Urinary bladder (tissue), 4 donors: ENCODE measurements at places on chromosomes 13 and 19. TPM values are rescaled to one million over a fixed set of nuclear protein-coding genes. Genes with fewer than 3 reads are reported as not detected.

Gene PLK5
- total RNA-seq: 0.37 TPM

Gene HCST
- 6.7 TPM for total RNA-seq

Gene NHLRC3
- total RNA-seq: 70.3 TPM

Gene PGLYRP1
- not detected for total RNA-seq

DNA sequence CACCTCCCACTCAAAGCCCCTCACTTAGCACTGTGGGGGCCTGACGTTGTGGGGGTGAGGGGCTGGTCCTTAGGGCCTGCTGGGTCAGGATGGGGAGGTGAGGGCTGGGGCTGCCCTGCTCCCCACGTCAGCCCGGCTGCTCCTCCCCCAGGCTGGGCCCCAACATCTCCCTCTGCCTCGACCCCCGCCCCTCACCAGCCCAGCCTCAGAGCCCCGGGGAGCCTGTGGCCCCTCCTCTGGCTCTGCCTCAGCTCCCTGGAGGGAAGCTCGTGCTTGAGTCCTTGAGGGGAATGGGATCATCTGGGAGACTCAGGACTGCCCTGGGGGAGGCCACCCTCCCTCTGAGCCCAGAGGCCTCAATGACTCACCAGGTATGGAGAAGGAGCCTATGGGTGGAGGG is 6.8 kb downstream of the LILRA4 start:
- no peak for DNase-seq

DNA sequence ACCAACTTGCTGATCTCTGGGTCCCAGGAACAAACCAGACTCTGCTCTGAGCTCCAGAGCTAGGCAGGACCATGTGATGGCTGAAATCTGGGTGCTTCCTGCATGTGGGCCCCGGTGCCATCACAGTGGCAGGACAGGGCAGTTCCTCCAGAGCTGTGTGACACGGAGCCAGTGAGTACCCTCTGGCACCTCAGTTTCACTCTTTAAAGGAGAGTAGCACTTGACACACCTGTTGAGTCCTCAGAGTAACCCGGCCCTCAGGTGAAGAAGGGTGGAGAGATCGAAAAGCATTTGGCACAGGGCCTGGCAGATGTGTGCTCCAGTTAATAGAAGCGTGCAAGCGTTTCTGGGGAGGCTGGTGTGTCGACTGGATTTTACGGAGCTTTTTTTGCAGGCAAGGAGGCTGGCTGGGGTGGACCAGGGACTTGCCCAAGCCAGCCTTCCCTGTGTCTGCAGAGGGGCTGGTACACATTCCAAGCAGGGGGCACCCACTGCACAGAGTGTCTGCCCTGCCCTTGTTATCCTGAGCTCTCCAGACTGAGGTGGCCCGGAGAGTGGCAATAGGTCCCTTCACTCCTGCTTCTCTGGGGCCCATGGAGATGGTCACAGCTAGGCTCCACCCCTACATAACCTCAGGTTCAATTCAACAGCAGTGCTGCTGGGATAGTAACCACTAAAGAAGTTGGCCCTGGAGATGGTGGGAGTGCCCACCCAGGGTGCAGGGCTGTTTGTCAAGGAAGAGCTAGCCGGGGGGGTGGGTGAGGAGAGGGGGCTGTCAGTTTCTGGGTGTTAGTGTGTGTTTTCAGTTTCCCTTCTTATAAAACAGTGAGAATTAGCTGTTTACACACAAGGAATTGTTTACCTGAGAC is 8.3 kb downstream of the RPS19 start:
- DNase-seq: no peak

DNA sequence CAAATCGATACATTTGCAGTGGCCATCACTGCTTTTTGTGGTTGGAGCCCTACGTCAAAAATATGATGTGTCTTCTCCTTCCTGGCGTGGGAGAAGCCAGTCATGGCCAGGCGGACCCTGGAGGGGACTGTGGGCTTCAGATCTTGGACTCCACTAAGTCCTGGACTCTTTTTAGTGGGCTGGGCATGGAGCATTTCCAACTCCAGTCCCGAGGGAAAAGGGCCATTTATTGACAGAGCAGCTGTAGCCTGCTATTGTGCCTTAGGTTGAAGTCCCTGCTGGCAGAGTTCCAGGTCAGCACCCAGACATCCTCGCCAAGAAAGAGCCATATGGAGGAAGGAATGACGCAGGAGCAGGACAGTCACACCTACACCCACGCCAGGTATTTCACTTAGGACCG is 179.2 kb upstream of the ZNF507 start:
- no peak for DNase-seq
